ENCODE measurements at places on chromosomes 6 and 20. TPM values are rescaled to one million over a fixed set of nuclear protein-coding genes. Genes with fewer than 3 reads are reported as not detected.

GRCh38 chr6:105669232-105669631 lies 266.4 kb upstream of the PREP start:
- no peak for DNase-seq

GRCh38 chr6:19024737-19025136 lies 637.6 kb downstream of the RNF144B start:
- no peak for DNase-seq

ATG5 gene
- total RNA-seq = 87.2 TPM

GRCh38 chr6:130513770-130514169 lies 148.0 kb downstream of the TMEM200A start:
- DNase-seq = no peak

KIF13A gene
- 16.3 TPM for total RNA-seq

DNA sequence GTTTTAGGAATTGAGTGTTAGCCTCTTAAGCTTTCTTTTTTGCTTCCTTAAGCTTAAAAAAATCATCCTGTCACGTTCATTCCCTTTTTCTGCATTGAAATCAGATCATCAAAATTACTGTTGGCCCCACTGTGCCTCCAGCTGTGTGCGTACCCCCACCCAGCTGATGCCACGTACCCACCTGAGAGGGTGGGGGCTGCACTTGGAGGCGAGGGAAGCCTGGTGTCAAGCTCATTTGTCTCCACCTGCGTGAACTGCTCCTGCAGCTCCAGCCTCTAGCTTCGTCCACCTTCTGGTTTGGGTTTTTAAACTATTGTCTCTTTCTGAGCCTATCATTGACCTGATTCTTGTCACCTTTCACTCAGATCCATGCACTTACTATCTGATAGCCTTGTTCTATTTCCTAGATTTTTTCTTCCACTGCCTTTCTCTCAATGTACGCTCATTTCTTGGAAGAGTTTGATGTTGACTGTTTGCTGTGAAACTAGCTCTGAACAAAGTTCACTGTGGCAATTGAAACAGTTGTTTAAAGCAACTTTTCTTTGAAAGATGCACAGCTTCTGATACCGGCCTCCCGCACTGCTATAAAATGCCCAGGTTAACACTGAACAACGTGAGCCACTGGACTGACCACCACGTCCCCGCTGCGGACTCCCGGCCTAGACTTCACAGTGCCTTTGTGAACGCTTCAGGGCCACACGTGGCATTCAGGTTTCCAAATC lies 30.0 kb upstream of the IRF4 start:
- DNase-seq = no peak

DNA sequence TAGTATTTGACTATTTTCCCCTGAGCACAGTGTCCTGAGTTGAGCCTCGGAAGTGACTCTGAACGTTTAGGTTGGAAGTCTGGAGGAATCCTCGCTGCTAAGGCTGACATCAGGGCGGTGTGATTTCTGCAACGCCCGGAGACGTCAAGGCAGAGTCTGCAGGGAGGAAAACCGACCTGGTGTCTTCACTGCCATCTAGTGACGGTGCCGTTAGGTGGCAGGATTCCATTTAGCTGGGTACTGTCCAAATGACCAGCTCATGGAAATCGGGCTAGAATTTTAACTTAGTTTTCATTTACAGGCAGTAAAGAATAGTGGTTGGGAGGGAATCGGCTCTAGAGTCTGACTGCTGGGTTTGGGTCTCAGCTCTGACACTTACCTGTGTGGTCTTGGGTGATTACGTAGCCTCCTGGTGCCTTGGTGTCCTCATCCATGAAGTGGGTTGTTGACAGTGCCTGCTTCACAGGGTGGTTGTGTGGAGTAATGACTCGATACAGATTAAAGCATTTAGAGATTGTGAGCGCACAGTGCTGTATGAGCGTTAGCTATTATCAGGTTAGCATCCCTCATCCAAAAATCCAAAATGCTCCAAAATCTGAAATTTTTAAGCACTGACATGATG lies 35.0 kb downstream of the FOXF2 start:
- no peak for DNase-seq

DNA sequence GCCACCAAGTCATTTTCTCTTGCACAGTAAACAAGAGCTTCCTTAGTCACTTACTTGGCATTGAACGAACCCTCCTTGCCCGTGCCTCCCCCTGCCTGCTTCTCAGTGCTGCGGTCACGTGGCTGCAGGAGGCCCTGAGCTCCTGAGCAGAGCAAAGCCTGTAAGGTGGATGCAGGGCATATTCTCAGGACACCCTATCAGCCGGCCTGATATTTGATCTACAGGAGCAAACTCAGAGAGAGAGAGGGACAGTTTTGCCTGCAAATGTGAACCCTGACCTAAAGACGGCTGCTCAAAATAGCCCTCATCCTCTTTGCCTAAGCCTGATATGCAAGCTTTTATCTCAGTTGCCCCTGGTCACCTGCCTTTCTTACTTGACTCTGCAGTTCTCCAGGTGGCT lies 93.0 kb upstream of the POPDC3 start:
- DNase-seq = no peak

- DNase-seq = no peak
These were observed 94.7 kb downstream of the RTN4IP1 start for GRCh38 chr6:106534564-106534982.

DNA sequence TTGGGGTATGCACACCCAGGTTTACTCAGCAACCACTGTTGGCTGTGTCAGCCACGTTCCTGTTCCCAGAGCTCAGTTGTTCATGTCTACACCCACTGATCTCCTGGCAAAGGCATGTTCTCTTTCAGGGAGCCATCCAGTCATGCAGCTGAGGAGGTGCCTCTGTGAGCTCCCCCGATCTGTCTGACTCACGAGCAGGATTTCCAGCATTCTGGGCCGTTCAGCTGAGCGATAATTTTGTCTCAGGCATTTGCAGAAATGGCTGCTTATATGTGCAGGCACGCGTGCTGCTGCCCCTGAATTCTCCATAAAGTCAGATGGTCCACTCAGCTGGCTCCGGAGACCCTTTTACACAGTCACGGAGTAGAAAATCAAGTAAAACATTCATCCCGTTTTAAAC lies 78.4 kb upstream of the IYD start:
- DNase-seq = no peak

GRCh38 chr20:2004171-2004570 lies 10.3 kb upstream of the PDYN start:
- DNase-seq = no peak

DNA sequence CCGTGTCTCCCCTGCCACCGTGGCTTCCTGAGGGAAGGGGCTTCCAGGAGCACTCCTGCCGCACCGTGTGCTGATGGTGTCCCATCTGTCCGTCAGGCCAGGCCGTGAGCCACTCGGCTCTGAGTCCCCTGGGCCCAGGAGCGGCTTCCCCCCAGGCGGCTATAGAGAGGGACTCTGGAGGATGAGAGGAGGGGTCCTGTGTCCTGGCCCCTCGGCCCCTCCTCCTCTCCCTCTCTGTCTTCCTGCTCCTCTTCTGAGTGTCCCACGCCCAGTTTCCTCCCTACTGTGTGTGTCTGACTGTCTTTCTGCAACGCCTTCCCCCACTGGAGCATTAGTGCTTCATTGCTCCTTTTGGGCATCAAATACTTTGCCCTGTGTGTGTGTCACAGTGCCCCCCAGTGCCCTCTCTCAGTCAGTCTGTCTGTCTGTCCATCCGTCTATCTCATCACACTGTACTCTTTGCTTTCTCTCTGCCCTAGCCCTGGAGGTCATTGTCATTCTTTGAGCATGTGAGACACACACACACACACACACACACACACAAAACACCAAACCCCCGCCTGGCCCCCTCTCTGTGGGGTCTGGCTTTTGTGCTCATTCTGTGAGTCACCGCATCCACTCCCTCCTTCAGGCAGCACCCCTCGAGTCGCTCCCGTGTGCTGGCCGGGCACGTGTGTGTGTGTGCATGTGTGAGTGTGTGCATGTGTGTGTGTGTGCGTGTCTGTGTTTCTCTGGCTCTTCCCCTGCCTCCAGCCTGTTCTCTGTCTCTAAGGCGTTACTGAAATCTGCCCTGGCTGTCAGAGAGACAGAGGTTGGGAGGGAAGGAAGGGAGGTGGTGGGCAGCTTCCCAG lies 71.9 kb downstream of the SRC start:
- DNase-seq = no peak

DNA sequence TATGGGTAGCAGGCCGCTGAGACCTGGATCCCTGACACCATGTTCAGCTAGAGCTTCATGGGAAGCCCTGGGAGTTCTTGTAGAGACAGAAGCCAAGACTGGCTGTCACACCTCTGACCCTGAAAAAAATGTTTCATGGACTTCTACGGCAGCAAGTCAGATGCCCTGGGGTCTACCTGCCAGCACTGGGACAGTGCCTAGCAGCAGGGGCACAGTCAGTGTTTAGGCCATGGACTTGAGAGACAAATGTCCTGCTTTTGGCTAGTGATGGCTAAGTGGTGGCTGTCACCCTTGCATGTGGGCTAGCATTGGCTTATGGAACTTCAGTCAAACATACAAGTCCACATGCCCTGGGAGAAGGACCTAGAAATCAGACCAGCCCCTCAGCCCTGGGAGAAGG lies 41.3 kb upstream of the SSTR4 start:
- no peak for DNase-seq

DNA sequence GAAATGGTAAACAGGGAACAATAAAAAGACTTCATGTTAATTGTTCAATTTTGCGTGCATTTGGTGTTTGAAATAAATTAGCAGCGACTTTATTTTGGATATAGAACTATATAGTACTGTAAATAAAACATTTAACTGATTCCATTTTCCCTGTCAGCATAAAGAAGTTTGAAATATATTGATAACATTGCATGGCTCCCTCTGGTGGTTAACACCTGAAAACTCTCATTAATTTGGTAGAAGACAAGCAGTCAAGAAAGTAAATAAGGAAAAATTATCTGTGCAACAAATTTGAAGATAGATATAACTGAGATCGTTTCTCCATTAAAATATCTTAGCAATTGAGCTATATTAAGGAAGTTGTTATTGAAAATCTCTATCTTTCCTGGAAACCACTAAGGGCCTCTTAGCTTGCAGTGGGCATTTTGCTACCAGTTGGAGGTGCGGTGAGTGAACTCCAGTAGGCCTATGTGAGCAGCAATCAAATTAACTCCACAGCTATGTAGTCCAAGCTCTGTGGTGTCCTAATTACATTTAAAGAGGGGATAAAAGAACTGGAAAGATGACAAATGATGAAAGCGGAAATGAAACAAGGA lies 435.7 kb upstream of the FKBP1C start:
- peak; percentile 7 for DNase-seq

SIRPD gene
- not detected for total RNA-seq

GRCh38 chr6:126764104-126764503 lies 354.4 kb upstream of the RSPO3 start:
- no peak for DNase-seq

- no peak for DNase-seq
These were observed 23.6 kb downstream of the FOXQ1 start for GRCh38 chr6:1335367-1336037.

GRCh38 chr6:73262671-73263569 lies at the start of gene KHDC1:
KHDC1 (minus strand) TSS chr6:73263196; CDS start chr6:73242517, 20,679 bp downstream.
- peak; percentile 66 for DNase-seq

GRCh38 chr6:134938896-134939295 lies 11.0 kb downstream of the ALDH8A1 start:
- DNase-seq = no peak

- no peak for DNase-seq
These were observed 4.3 kb upstream of the PSORS1C2 start for GRCh38 chr6:31143148-31143547.

BANF2 gene
- not detected for total RNA-seq

DNA sequence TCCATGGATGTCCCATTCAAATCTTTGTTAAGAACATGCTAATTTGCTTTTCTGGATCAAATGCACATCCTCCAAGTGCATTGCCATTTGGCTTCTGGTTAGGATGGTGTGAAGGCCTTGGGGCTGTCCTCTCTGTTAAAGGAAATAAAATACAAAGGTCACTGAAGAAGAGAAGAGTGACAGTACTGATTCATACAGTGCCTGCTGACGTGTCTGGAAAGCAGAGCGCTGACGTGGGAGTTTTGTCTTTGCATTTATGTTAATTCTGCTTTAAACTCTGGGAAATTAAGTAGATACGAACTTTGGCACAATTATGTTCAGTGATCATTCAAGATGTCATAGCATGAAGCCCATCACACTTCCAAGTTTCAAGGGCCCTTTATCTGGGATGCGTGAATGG lies 33.2 kb downstream of the SYNDIG1 start:
- no peak for DNase-seq

DNA sequence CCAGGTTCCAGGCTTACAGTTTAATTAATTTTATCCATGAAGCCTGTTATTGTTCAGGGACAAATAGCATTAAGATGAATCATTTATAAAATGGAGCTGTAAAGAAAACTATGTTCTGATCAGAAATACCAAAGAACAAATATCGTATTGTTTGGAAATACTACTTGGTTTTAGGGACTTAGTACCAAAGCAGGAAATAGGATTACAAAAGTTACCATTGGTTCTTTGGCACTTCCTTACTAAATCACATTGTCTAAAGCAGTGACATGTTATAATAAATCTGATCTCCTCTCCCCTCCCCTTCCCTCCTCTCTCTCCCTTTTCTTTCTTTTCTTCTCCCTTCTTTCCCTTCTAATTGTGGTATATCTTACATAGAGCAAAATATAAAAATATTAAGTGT lies 29.6 kb downstream of the CRYBG1 start:
- DNase-seq = no peak

GRCh38 chr6:90202156-90202555 lies 94.5 kb downstream of the BACH2 start:
- no peak for DNase-seq

- DNase-seq = no peak
These were observed 168.1 kb downstream of the NFATC2 start for GRCh38 chr20:51374456-51374830.

DNA sequence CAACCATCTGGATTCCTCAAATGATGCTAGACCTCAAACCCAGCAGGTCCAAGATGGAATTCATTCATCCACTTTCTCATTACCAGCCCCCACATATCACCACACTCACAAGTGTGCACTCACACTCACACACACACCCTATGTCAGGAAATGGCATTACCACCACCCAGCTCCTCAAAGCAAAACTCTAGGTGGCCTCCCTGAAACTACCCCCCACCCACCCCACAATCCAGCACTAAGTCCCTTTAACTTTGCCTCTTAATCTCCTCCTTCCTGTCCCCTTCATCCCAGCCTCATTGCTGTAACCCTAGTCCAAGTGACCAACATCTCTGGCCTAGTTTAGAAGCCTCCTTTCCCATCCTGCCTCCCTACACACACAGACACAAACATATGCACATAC lies 109.4 kb downstream of the TNFAIP3 start:
- DNase-seq = no peak

DNA sequence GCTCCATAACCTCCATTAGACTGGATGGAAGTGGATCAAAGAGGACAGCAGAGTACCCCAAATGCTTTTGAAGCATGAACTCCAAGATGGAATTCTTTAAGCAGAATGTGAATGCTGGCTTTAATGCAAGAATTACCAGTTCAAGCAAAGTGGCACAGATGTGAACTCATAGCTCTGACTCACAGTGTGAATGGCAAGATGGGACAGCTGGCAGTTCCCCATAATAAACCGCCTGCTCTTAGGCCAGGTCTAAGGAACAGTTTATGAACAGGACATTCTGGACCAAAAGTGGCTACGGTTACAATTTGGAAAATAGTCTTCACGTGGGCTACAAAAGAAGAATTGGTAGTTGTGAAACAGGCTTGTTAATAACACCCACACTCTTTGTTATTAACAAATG lies 76.5 kb downstream of the SPTLC3 start:
- DNase-seq = no peak
